ENCODE measurements at places on chromosomes 2 and 18.

DNA sequence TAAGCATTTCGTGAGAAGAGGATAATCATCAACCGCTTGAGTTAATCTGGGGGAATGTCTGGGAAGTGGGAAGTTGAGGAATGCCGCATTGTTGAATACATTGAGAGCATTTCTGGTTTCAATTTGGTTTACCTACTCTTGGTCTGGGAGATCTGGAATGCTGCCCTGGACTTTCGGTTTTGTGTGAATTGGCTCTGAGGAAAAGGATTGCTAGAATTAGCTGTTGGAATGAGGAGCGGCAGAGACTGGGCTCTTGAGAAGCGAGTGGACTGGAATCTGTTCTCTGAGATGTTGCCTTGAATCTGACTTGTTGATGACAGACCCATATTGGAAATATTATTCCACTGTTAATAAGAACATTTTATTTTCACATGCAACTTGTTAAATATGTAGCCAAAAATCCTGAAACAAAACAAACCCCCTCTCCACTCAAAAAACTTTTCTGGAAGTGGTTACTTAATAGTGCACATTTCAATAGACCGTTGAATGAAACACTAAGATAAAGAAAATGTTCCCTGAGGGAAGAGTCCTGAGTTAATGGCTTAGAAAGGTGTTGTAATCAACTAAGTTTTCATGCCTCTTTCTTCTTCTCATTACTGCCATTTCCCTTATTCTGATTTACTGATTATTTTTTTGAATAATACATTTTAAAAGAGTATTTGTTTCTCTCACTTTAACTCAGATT, 50.8 kb downstream of the PTPRM start:
- DNase-seq: peak; percentile 74

- DNase-seq: no peak
These were observed 47.5 kb downstream of the FRZB start for GRCh38 chr2:182818925-182819324.

DNA sequence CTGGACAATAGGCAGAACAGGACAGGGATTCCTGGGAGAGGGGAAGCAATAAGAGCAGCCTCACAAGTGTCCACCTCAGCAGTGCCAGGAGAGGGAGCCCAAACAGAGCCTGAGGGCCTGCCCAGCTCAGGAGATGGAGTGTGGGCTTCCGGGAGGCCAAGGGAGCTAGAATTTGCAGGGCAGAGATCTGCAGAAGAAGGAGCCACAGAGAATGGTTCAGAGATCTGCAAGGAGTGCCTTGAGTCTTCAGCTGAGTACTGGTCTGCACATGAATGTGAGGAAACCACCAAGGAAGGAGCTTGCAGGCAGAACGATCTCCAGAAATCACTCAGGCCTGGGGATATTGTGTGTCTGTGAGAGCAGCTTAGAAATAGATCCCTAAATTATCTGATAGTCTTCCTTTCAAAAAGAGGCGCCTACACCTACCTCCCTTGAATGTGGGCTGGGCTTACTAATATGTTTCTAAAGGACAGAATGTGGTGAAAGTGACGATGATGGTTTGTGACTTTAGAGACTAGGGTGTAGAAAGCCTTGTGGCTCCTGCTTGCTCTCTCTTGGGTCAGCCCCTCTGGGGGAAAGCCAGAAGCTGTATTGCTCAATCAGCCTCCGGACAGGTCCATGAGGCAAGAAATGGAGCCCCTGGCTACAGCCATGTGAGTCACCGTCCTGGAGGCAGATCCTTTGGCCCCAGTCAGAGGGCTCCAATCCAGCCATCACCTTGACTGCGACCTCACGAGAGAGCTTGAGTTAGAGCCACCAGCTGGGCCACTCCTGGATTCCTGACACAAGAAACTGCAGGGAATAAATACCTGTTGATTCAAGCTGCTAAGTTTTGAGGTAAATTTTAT, 7.6 kb upstream of the LPIN1 start:
- peak; percentile 97 for DNase-seq

GRCh38 chr2:218285604-218286003, 6.7 kb downstream of the TMBIM1 start:
- DNase-seq: peak; percentile 27

Data from fibroblast of villous mesenchyme (primary cell).